ENCODE measurements at places on chromosomes 16 and 17.

DNA sequence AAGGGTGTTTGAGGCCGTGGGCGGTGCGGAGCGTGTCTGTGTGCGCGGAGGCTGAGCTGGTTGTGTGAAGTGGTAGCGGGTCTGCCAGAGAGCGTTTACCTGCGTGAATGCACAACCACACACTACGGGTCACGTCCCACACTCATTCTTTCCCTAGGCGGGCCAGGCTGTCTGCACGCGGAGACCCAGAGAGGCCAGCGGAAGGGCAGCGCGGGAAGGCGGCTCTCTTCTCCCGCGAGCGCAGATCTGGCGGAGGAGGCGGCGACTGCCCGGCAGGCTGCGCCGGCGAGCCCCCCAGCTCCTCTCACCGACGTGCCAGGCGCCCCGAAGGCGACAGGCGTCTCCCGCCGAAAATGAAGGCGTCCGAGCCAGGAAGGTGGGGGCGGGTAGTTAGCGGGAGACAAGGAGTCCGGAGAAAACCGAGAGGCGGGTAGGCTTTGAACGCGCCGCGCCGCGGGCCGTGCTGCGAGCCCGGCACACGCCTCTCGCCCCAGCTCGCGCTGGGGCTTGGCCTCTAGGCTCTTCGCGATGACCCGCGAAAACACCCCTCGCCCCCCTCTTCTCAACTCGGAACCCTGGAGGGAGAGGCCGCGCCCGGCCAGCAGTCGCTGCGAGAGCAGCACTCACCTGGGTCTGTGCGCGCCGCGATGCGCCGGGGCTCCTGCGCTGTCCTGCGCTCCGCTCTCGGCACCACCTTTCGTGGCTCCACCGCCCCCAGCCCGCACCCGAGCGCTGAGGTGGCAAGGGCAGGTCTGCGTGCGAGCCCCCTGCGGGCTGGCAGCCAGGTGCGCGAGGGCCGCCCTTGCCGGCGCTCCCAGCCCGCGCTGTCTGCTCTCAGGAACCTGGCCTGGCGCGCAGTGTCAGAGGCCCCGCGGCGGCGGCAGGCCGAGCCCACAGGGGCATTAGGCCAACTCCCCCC is 2.0 kb upstream of the FOXF1 start:
- peaks cover 4% of the 10 kb centered on the region for H3K36me3 ChIP-seq
- H3K4me3 ChIP-seq, result no peak overlapping the region
- H3K4me1 ChIP-seq, result no peaks in the 10 kb centered on the region
- no peak for DNase-seq

DNA sequence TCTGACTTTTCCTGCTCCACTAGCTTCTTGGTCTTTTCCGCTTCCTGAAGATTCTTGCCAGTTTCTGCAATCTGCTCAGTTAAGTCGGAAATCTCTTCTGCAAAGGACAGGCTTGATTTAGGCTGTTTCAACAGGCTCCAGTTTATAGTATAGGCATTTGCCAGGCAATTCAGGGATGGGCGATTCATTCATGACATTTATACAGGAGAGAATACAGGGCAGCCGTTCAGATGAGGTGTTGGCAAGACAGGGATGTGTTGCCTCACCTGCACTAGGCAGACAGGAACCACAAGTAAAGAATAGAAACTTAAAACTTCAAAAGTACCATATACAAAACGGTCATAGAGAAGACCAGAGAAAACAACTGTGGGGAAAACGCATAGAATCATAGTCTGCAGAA is 61.7 kb downstream of the MYH13 start:
- H3K4me1 ChIP-seq, result no peaks in the 10 kb centered on the region
- H3K27me3 ChIP-seq, result no peaks in the 10 kb centered on the region
- no peak overlapping the region for H3K4me3 ChIP-seq
- no peak for DNase-seq

GRCh38 chr16:23847251-23847650 is 11.5 kb downstream of the PRKCB start:
- no peaks in the 10 kb centered on the region for H3K36me3 ChIP-seq
- no peak overlapping the region for H3K27ac ChIP-seq
- no peak overlapping the region for H3K4me3 ChIP-seq
- H3K27me3 ChIP-seq, result peaks cover 13% of the 10 kb centered on the region
- no peak for DNase-seq

DNA sequence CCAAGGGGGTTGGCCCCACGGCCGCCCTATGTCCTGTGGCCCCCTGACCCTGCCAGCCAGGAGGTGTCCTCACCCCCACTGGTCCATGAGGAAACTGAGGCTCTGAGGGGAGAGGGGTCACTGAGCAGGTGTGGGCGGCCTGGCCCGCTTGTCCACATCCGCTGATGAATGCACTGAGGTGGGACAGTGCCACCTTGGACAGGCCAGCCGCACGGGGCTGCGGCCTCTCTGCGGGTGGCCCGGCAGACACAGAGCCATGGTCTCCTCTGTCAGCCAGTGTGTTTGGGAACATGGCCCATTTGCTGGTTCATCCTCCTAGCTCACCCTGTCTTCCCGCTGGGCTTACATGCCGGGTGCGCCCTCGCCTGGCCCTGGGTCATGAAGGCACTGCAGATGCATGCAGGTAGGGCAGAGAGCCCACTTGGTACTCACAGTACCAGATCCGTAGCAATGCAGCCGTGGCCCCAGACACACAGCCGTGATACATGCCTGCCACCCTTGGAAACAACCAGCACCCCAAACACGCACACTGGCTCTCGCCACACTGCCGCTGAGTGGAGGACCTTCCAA is 93.9 kb downstream of the ENGASE start:
- no peak overlapping the region for H3K27ac ChIP-seq
- peaks cover 8% of the 10 kb centered on the region for H3K27me3 ChIP-seq
- H3K4me3 ChIP-seq, result no peak overlapping the region
- no peak for DNase-seq
- no peaks in the 10 kb centered on the region for H3K4me1 ChIP-seq

DNA sequence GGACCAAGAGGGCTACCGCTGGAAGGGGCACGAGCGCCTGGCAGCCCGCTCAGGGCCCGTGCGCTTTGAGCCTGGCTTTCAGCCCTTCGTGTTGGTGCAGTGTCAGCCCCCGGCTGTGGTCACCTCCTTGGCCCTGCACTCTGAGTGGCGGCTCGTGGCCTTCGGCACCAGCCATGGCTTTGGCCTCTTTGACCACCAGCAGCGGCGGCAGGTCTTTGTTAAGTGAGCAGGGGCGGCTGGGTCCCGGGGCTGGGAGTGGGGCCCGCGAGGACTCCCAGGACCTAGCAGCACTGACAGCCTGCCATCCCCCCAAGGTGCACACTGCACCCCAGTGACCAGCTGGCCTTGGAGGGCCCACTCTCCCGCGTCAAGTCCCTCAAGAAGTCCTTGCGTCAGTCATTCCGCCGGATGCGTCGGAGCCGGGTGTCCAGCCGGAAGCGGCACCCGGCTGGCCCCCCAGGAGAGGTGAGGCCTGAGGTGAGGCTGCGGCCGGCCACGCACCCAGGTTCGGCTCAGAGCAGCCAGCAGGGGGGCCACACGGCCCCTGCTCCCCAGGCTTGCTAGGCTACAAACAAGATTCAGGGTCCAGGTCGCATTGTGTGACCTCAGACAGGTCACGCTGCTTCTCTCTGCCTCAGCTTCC is 17.4 kb upstream of the MYO15B start:
- no peaks in the 10 kb centered on the region for H3K27me3 ChIP-seq
- no peak overlapping the region for H3K27ac ChIP-seq
- H3K4me1 ChIP-seq, result peaks cover 9% of the 10 kb centered on the region
- H3K36me3 ChIP-seq, result no peaks in the 10 kb centered on the region

GRCh38 chr16:27531186-27531585 is 18.5 kb downstream of the GTF3C1 start:
- no peaks in the 10 kb centered on the region for H3K27me3 ChIP-seq
- no peaks in the 10 kb centered on the region for H3K4me1 ChIP-seq
- no peak for DNase-seq
- peaks cover 14% of the 10 kb centered on the region for H3K36me3 ChIP-seq

GRCh38 chr17:29577385-29578211 is 9.1 kb downstream of the TP53I13 start:
- no peaks in the 10 kb centered on the region for H3K4me1 ChIP-seq
- DNase-seq, result no peak
- no peaks in the 10 kb centered on the region for H3K27me3 ChIP-seq
- 0 out of 2 replicates have a peak, but pooled peaks cover 2% of the 10 kb centered on the region for H3K36me3 ChIP-seq

GRCh38 chr17:56602292-56603130 is 9.0 kb downstream of the NOG start:
- no peak for DNase-seq
- H3K4me3 ChIP-seq, result no peak overlapping the region
- H3K27me3 ChIP-seq, result no peaks in the 10 kb centered on the region

GRCh38 chr16:85520853-85521521 is 92.1 kb upstream of the GSE1 start:
- DNase-seq, result no peak
- no peaks in the 10 kb centered on the region for H3K27me3 ChIP-seq
- H3K4me1 ChIP-seq, result peaks cover 40% of the 10 kb centered on the region

GRCh38 chr17:39270923-39271322 is 45.2 kb upstream of the STAC2 start:
- no peaks in the 10 kb centered on the region for H3K36me3 ChIP-seq
- no peak overlapping the region for H3K4me3 ChIP-seq
- peak; percentile 2 for DNase-seq
- H3K27me3 ChIP-seq, result no peaks in the 10 kb centered on the region
- no peak overlapping the region for H3K27ac ChIP-seq

GRCh38 chr16:66653581-66654350 is 42.8 kb downstream of the CMTM4 start:
- no peaks in the 10 kb centered on the region for H3K27me3 ChIP-seq
- peaks cover 7% of the 10 kb centered on the region for H3K4me1 ChIP-seq
- H3K27ac ChIP-seq, result no peak overlapping the region
- no peak overlapping the region for H3K4me3 ChIP-seq
- H3K36me3 ChIP-seq, result no peaks in the 10 kb centered on the region
- DNase-seq, result no peak

DNA sequence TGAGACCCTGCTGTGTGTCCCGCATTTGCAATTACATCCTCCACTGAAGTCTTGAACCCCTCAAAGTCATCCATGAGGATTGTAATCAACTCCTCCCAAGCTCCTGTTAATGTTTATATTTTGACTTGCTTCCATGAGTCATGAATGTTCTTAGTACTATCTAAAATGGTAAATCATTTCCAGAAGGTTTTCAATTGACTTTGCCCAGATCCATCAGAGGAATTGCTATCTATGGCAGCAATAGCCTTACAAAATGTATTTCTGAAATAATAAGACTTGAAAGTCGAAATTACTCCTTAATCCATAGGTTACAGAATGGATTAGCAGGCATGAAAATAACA is 2.5 kb upstream of the C16orf87 start:
- DNase-seq, result no peak
- peaks cover 4% of the 10 kb centered on the region for H3K36me3 ChIP-seq

GRCh38 chr17:55212880-55213279 is 51.9 kb upstream of the HLF start:
- no peak overlapping the region for H3K4me3 ChIP-seq
- H3K36me3 ChIP-seq, result no peaks in the 10 kb centered on the region
- H3K27ac ChIP-seq, result no peak overlapping the region
- DNase-seq, result no peak
- no peaks in the 10 kb centered on the region for H3K27me3 ChIP-seq

GRCh38 chr17:13647543-13648021 is 45.9 kb upstream of the HS3ST3A1 start:
- no peak for DNase-seq
- H3K4me3 ChIP-seq, result no peak overlapping the region
- H3K27me3 ChIP-seq, result no peaks in the 10 kb centered on the region
- no peak overlapping the region for H3K27ac ChIP-seq

- no peak overlapping the region for H3K27ac ChIP-seq
- H3K36me3 ChIP-seq, result no peaks in the 10 kb centered on the region
- H3K4me1 ChIP-seq, result no peaks in the 10 kb centered on the region
- H3K27me3 ChIP-seq, result no peaks in the 10 kb centered on the region
- no peak for DNase-seq
These were observed 19.7 kb downstream of the QPRT start for GRCh38 chr16:29698484-29699323.

GRCh38 chr17:78826421-78826820 is 14.2 kb downstream of the USP36 start:
- H3K27me3 ChIP-seq, result no peaks in the 10 kb centered on the region
- peaks cover 23% of the 10 kb centered on the region for H3K36me3 ChIP-seq
- no peak overlapping the region for H3K27ac ChIP-seq
- H3K4me3 ChIP-seq, result no peak overlapping the region
- no peak for DNase-seq

GRCh38 chr16:11045846-11046245 is 101.5 kb downstream of the CLEC16A start:
- H3K36me3 ChIP-seq, result no peaks in the 10 kb centered on the region

- peaks cover 45% of the 10 kb centered on the region for H3K4me1 ChIP-seq
- H3K4me3 ChIP-seq, result peak overlapping the region; percentile 85
These were observed 2.4 kb downstream of the TNRC6A start for GRCh38 chr16:24731722-24732419.

- H3K36me3 ChIP-seq, result peaks cover 3% of the 10 kb centered on the region
- H3K27ac ChIP-seq, result no peak overlapping the region
- no peak for DNase-seq
- H3K27me3 ChIP-seq, result peaks cover 16% of the 10 kb centered on the region
- peaks cover 6% of the 10 kb centered on the region for H3K4me1 ChIP-seq
These were observed 55.7 kb upstream of the TAC4 start for GRCh38 chr17:49903523-49903922.

DNA sequence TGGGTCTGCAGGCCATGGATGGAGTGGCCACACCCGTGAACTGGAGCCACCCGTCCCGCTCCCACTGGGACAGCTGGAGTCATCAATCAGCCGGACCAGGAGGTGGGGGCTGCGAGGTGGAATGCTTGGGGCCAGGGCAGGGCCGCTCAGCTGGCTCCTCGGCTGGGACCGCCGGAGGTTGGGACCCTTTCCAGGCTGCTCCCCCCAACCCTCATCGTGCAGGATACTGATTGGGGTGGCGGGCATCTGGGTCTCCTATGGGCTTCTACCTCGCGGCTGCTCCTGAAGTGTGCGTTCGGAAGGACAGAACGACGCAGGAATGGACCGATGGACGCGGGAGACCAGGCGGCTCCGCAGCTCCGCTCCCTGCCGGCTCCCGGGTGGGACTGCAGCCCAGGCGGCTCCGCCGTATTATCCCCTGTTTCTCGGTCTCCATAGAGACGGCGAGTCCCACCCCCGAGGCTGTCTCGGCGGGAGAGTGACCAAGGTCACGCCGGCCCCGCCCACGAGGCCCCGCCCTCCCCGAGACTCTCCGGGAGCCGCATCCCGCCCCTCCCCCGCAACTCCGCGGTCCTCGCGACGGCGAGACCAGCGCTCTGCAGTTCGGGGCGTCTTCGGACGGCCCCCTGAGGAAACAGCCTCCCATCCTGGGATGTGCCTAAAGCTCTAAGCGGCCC is at the start of gene TPPP3:
TSS of gene TPPP3 (minus strand) at position 388 of the 677 bp plus-strand sequence. CDS start 2,387 bp downstream, outside the sequence.
- H3K4me3 ChIP-seq, result peak within 1 kb of the TSS; percentile 22
- no peaks in the 10 kb centered on the region for H3K27me3 ChIP-seq

GRCh38 chr17:40612599-40613244 is 34.9 kb downstream of the SMARCE1 start:
- no peaks in the 10 kb centered on the region for H3K36me3 ChIP-seq
- H3K27ac ChIP-seq, result no peak overlapping the region
- no peaks in the 10 kb centered on the region for H3K4me1 ChIP-seq
- no peak for DNase-seq
- peaks cover 6% of the 10 kb centered on the region for H3K27me3 ChIP-seq
- H3K4me3 ChIP-seq, result no peak overlapping the region

- no peak overlapping the region for H3K27ac ChIP-seq
- H3K4me3 ChIP-seq, result no peak overlapping the region
These were observed 320.5 kb downstream of the SNX29 start for GRCh38 chr16:12296991-12297390.
